ENCODE measurements at places on chromosomes 16 and 17.

GRCh38 chr17:34578656-34579016, 746 bp upstream of the TMEM132E start:
- no peak for DNase-seq

- DNase-seq, result no peak
Observed at GRCh38 chr17:77324227-77324626, 183.5 kb downstream of the SEC14L1 start.

DNA sequence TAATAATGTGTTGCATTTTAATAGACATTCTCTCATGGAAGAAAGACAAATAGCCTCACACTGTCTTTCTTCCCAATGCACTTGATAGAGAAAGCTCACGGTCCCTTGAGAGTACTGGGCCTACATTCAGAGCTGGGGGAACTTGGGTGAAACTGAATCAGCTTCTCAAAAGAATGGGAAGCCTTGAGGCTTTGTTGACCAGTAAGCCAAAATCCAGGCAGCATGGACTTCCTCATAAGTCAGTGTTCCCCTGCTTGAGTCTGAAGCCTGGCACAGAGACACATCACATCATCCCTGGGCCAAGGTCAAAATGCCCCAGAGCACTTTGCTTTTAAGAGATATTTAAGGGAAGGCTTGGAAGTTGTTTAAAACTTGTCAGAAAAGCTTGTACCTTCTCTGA, 302.2 kb upstream of the SALL1 start:
- DNase-seq, result peak; percentile 14

DNA sequence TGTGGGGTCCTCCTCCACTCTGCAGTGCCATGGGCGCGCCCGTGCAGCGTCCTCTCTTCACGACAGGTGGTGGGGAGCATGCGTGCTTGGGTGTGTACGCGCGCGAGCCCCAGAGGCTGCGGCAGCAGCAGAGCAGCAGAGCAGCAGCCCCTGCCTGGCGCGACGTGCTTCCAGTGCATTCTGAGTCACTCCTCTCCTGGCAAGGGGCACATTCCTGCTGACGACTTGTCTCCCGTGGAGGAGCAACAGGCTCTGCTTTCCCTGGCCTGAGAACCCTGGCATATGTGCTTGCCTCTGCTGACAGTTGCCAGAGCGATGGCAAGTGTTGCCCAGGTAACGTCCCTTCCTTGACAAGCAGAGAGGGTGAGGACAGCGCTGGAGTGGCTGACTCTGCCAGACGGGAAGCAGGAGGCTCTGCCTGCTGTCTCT, 133.8 kb upstream of the PLCG2 start:
- DNase-seq, result peak; percentile 58

- DNase-seq, result no peak
Observed at GRCh38 chr16:9095656-9096397, 4.4 kb downstream of the HAPSTR1 start.

DNA sequence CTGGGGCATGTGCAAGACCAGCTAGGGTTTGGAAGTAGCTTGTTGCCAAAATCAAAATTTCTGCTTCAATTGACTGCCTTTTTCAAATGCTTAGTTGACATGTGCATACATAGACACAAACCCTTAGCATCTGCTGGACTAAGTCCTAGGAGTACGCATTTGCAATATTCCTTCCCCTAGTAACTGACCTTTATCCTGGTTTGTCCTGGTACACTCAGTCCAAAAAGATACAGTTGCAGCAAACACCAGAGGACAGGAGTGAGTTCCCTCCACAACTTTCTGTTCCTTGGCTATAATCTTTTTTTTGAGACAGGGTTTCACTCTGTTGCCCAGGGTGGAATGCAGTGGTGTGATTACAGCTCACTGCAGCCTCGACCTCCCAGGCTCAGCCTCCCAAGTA, 290.2 kb upstream of the ERCC4 start:
- no peak for DNase-seq

DNA sequence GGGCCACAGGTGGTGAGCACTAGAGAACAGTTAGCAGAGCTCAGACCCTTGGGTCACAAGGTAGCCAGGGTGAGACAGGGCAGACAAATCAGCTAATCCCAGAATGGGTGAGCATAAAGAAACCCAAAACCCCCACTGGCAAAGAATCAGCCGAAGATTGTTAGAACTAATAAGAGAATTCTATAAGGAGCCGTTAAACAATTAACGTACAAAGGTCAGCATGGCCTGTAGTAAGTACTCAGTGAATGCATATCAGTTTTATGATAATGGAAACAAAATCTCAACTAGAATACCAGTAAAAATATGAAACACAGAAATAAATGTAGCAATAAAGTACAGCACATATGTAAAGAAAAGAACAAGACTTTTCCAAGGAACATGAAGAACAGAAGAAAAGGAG, 168.6 kb downstream of the NTN1 start:
- DNase-seq, result no peak

GRCh38 chr17:59683283-59683682, 23.9 kb downstream of the PTRH2 start:
- DNase-seq, result no peak

DNA sequence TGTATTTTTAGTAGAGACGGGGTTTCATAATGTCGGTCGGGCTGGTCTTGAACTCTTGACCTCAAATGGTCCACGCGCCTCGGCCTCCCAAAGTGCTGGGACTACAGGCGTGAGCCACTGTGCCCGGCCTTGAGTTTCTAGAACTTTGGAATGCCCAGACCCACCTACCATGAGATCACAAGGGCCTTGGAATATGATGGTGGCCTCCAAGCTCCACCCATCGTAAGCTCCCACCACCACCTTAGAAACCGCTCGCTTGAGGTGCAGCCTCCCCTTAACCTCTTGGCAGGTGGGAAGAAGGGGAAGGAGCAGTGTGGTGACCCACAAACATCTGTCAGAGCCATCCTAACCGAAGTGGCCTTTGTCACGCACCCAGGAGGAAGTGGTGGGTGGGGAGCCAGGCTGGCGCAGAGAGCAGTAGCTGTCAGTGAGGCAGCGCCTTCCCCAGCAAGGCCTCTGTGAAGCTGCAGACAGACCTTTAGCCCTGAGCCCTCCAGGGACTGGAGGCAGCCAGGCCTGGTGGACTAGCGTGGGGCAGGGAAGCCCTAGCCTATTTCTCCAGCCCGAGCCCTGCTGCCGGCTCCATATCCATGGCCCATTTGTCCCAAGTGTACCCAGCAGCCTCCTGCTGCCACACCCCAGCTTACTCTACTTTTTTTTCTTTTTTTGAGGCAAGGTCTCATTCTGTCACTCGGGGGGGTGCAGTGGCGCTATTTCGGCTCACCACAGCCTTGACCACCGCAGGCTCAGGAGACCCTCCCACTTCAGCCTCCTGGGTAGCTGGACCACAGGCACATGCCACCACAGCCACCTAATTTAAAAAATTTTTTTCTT, 13.1 kb upstream of the SEPHS2 start:
- DNase-seq, result no peak

- DNase-seq, result peak; percentile 27
Observed at GRCh38 chr16:52629296-52629695, 82.4 kb upstream of the TOX3 start.

All from retina (tissue), 1 donor.